AG08396 (cell line): ENCODE measurements at places on chromosomes 12 and 14.

DNA sequence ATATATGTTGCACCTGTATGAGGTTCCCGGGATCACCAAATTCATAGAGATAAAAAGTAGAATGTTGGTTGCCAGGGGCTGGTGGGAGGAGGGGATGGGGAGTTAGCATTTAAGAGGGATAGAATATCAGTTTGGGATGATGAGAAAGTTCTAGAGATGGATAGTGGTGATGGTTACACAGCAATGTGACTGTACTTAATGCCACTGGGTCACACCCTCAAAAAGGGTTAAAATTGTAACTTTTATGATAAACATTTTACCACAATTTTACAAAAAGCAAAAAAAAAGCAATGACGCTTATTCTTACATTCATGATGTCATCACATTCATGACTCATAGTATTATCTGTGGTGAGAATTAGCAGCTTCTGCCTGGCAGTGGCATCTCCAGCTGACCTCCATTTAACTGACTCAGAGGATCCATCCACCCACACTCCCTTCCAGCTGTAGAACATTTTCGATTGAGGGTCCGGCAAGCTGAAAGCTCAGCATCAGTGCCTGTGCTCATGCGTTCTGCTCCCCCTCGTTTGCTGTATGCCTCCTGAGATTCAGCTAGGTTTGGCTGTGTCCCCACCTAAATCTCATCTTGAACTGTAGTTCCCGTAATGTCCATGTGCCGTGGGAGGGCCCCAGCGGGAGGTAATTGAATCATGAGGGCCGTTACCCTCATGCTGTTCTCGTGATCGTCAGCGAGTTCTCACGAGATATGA is 64.8 kb upstream of the TMEM260 start:
- no peak for DNase-seq

DNA sequence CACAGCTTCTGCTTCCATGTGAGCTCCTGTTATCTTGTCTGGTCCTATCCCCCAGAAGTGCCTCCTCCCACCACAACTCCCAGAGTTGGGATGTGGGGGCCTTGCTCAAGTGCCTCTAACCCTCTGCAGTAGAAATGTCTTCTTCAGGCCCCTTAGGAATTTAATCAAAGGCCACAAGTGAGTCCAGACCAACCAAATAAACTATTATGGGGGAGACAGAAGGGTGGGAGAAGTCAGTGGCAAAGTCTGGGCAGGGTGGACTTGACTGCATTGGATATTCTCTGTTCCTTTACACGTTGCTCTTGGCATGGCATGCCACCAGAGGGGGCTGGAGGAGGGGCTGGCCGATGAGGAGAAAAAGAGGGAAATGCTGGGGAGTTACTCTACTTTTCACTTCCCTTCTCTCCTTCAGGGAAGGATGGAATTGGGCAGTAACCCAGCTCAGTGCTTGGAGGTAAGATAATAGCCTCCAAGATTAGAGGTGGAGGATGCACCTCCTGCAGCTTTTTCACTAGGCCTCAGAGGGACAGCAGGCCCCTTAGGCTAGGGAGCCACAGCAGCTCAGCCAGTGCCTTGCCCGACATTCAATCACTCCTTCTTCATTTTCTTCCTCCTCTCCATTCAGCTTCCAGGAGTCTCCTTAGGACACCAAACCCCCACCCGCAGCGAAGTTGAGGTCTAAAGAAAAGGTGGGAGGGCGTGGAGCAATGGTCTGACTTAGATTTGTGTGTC is 1.2 kb upstream of the AP1G2 start:
- no peak for DNase-seq

DNA sequence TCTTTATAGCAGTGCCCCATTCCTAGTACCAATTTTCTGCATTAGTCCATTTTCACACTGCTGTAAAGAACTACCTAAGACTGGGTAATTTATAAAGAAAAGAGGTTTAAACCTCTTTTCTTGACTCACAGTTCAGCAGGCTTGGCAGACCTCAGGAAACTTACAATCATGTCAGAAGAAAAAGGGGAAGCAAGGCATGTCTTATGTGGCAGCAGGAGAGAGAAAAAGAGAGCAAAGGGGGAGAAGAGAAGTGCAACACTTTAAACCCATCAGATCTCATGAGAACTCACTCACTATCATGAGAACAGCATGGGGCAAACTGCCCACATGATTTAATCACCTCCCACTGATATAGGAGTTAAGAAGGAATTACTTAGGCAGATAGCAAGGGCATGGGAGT is 101.6 kb upstream of the PLEKHG7 start:
- DNase-seq, result no peak

DNA sequence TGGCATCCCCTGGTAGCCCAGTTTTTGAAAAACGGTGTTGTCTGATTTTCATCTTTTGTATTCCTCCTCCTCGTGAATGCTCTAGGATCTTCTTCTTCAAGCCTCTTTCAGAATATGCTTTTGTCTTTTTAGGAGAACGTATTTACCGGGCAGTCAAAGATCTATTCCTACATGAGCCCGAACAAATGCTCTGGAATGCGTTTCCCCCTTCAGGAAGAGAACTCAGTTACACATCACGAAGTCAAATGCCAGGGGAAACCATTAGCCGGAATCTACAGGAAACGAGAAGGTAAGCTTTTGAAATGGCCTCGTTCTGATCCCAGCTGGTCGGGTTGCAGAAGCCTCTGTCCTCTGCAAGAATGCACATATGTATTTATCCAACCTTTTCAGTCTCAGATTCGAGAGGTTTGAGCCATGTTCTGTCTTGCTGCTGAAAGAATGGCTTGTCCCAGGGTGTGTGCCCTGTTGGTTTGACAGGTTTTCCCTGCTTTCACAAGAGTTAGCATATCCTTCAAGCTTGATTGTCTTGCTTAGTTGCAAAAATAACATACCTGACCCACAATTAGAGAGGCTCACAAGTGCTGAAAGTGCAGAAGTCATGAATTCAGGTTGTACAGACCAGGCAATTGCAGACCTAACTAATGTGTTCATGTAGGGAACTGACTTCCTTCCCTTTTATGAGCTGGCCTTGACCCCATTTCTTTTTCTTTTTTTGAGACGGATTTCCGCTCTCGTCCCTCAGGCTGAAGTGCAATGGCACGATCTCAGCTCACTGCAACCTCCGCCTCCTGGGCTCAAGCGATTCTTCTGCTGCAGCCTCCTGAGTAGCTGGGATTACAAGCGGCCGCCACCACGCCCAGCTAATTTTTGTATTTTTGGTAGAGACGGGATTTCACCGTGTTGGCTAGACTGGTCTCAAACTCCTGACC is 6.8 kb downstream of the KMT5A start:
- DNase-seq, result no peak

DNA sequence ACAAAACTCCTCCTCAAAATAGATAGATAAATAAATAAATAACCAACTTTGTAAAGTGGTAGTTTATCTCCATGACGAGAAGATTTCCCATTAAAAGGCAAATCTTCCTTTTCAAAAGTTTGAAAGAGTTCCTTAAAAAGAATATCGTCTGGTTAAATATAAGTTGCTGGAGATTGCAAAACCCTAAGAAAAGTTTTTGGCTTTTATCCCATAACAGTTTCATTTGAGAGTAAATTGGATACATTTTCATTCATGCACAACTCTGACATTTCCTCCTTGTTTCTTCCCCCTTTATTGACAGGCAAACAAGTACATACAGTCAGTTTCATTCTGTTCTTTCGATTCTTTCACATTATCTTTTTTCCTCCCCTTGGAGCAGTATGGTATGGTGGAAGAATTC is 45.4 kb upstream of the BTG1 start:
- no peak for DNase-seq

- DNase-seq, result peak; percentile 87
Measured at GRCh38 chr12:65740873-65741600, 83.2 kb upstream of the HMGA2 start.

- DNase-seq, result no peak
Measured at GRCh38 chr12:39341179-39341578, 101.7 kb downstream of the KIF21A start.

DNA sequence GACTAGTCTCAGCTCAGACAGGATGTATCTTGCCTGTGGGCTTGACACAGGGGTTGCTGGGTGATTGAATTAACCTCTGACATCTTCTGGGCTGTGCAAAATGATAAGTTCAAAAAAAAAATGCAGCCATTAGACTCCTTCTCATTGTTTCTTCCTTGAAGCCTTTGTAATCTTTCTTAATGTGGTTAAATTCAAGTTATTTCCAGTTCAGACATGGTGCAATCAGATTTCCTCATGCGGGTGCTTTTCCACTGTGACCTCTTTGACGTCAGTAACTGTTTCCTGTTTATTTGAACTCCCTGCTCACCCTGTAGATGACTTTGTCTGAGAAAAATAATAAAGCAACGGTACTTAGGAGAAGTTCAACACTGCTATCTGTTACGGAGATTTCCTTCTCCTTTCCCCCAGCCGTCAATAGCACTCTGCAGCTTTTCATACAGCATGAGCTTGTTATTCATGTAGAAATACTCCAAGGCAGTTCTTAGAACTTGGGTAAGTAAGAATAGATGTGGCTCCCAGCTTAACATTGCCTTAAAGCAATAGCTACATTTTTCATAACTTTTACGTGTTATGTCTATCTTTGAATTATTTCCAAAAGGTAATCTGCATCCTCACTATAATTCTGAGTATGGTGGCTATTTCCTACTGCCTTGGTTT is 155.5 kb downstream of the PRKCH start:
- peak; percentile 68 for DNase-seq

GRCh38 chr14:96267336-96267735 is 11.3 kb downstream of the BDKRB1 start:
- DNase-seq, result peak; percentile 66

DNA sequence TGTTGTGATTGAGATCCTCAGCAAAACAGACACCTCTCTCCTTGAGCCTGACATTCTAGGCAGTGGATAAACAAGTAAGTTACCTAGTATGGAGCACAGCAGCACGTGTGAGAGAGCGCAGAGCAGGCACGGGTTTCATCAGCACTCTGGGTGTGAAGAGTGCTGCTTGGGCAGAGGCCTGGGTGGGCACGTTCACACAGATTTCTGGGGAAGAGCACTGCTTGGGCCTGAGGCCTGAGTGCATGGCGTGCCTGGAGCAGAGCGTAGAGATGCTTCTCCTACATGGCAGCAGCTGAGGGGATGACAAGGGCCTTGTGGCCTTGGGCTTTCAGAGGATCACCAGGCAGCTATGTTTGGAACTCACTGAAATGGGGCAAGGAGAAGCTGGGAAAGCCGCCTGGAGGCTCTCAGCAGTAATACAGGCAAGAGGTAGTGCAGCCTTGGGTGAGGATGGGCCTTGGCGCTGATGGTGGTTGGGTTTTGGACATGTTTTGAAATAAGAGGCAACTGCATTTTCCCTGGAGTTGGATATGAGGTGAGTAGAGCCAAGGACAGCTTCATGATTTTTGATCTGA is 17.6 kb downstream of the CKB start:
- DNase-seq, result no peak

GRCh38 chr12:95593266-95593871 is 42.1 kb upstream of the USP44 start:
- no peak for DNase-seq

DNA sequence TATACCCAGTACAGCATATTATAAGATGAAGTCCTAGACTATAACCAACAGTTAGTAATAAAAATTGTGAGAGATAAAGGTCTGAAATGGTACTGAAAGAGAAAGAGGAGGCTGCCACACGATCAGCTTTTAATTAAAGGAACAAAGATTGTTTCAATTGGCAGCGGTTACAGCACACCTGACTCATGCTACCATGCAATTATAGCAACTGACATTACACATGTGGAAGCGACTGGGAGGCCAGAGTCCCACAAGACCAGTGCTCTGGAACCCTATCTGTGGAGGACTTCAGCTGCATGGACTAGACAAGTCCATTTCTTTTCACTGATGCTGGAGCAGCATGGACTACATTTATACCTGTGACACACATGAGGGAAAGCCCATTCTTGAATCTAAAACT is 55.2 kb downstream of the SEL1L start:
- DNase-seq, result no peak

DNA sequence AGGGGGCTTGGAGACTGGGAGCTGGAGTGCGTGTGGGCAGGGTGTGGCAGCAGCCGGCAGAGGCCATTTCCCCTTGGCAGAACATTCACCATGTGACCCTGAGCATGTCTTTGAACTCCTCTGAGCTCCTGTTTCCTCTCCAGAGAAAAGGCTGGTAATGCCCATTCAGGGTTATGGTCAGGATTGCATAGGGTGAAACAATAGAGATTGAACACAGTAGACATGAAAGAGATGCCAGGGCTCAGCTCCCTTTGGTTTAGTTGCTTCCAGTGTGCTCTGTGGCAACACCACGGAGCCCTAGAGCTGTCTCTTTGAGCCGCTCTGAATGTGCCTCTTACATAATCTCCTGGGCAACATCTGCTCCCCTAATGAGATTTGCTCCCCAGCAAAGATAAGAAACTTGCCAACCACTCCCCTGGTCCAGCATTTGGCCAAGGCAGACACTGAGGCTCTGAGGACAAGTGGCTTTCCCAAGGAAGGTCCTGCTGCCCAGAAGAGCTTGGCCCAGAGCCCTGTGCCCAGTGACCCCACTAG is 4.6 kb downstream of the IFI27 start:
- DNase-seq, result no peak

GRCh38 chr14:92501891-92502351 is 11.7 kb upstream of the RIN3 start:
- DNase-seq, result peak; percentile 36

DNA sequence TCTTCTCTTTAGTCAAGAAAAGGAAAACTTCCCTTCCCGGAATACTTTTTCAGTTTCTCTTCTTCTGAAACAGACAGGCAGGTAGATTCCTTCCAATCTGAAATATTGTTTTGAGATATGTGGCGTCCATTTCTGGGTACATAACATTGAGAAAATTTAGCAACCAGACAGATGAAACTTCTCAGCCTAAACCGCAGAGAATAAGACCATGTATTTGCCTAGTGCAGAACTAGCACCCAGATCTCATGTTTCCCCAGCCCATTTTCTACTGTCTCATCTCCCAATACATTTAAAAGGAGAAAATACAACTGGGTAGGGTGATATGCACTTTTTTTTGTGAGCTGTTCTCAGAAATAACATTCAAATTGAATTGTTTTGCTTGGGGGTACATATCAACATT is 6.4 kb downstream of the AVPR1A start:
- no peak for DNase-seq

DNA sequence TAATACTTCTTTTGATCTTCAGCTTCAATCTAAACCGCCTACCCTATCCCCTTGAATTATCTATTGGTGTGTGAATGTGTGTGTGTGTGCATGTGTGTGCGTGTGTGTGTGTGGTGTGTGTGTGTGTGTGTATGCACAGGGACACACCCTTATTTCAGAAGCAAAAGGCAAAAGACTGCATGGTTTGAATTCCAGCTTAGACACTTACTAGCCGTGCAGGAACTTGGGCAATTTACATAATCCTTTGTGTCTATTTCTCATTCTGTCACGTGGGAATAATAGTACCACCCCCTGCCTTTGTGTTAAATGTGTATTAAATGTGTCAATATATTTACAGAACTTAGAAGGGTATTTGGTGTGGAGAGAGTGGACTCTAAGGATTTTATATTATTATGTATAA is 251.7 kb downstream of the TMEM132C start:
- DNase-seq, result no peak

- DNase-seq, result no peak
Measured at GRCh38 chr12:105610459-105610858, 280.0 kb downstream of the C12orf75 start.

DNA sequence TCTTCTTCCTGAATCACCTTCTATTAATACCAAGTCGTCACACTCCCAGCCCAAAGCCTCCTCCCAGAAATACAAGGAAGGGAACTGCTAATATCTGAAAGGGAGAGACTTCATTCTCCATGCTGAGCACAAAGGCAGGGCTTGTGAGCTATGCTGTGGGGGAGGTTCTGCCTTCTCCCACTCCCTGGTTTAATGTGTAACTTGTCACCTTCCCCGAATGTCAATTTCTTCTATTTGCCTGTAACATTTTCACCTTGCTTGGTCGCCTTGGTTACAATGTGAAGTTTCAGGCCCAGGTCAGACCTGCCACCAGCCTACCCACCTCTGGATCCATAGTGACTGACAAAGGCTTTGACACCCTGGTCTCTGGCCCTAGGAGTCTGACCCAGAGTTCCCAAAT is 82.0 kb upstream of the ESRRB start:
- DNase-seq, result no peak
